ENCODE measurements at places on chromosomes 5 and 9. TPM values are rescaled to one million over a fixed set of nuclear protein-coding genes. Genes with fewer than 3 reads are reported as not detected.

The INSL6 gene
- total RNA-seq: not detected

The SLC6A19 gene
- total RNA-seq: 0.09 TPM

The CYLC2 gene
- total RNA-seq: not detected

The IL3 gene
- not detected for total RNA-seq

The LRRC14B gene
- not detected for total RNA-seq

The ABCA2 gene
- 79.1 TPM for total RNA-seq

The SLC27A6 gene
- total RNA-seq: 25.3 TPM

The PCDHGA9 gene
- 3.9 TPM for total RNA-seq

The ACTBL2 gene
- total RNA-seq: not detected

The KCNN2 gene
- 15.3 TPM for total RNA-seq

The PTGS1 gene
- 4.6 TPM for total RNA-seq

DNA sequence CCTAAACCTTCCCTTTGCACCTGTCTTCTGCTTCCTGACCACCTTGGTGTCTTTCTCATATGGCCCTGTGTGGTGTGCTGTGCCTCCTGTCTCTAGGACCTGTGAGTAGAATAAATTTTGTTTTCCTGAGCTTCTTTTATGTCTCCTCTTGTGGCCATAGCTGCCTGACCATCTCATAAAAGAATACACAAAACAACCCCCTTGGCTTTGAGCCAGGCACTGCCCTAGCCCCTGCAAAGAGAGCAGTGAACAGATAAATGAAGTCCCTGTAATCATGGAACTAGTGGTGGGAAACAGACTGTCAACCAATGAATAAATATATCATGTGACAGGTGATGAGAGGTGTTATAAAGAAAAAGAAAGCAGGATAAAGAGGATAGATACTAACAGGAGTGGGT is 485.1 kb downstream of the CSNK1G3 start:
- DNase-seq: no peak

GRCh38 chr9:99040251-99040900 is 64.5 kb upstream of the TGFBR1 start:
- DNase-seq: no peak

DNA sequence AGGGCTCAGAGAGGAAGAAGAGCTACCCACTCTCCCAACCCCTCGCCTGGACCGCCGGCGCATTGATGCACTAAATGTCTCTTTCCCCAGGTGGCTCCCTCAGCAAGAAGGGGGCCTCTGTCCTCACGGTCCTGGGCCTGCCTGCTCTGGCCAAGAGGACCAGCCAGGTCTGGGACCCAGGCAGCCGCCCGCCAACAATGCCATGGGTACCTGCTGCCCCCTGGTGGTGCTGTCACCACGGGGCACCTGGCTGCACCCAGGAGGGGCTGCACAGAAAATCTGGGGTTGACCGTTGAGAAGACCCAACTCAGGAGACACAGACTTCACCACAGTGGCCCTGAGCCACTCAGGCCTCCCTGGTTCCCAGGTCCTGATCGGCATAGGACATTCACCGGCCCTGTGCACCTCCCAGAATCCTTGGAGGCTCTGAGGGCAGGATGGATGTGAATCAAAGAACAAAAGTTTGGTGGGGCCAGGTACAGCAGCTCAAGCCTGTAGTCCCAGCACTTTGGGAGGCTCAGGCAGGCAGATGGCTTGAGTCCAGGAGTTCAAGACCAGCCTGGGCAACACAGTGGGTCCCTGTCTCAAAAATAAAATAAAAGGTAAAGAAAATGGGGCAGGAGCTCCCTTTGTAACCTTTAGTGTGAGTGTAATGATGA is 2.4 kb upstream of the VAV2 start:
- DNase-seq: peak; percentile 64

DNA sequence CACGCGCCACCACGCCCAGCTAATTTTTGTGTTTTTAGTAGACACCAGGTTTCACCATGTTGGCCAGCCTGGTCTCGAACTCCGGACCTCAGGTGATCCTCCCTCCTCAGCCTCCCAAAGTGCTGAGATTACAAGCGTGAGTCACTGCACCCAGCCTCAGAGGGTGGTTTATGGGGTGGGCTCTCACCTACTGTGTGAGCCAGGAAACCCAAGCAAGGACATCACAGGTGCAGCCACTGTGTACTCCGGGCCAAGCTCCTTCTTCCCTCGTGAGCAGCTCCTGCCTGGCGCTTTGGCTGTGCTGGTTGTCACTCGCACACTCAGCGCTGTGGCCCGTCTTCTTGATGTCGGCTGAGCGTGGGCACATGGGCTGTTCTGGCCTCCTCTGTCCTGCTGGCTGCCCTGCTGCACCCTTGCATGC is 70.1 kb downstream of the WNK2 start:
- no peak for DNase-seq

- DNase-seq: no peak
These were observed 294.6 kb downstream of the ANXA1 start for GRCh38 chr9:73446306-73446705.

GRCh38 chr5:73591698-73592501 is 26.4 kb downstream of the UTP15 start:
- no peak for DNase-seq

- DNase-seq: no peak
These were observed 59.0 kb upstream of the PDE8B start for GRCh38 chr5:77151501-77151900.

- no peak for DNase-seq
These were observed 388.4 kb upstream of the PTGER4 start for GRCh38 chr5:40291338-40291737.

DNA sequence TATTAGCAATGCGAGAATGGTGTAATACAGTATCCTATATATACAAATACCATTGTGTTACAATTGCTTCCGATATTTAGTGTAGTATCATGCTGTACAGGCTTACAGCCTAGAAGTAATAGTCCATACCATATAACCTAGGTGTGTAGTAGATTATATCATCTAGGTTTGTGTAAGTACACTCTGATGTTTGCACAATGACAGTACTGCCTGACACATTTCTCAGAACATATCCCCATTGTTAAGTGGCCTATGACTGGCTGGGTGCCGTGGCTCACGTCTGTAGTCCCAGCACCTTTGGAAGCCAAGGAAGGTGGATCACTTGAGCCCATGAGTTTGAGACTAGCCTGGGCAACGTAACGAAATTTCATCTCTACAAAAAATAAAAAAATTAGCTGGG is 124.6 kb downstream of the PAM start:
- DNase-seq: no peak

- no peak for DNase-seq
These were observed 139.7 kb upstream of the PCA3 start for GRCh38 chr9:76624391-76625048.

- DNase-seq: no peak
These were observed 57.4 kb upstream of the PTCH1 start for GRCh38 chr9:95574176-95574575.

- DNase-seq: no peak
These were observed 19.8 kb downstream of the MLANA start for GRCh38 chr9:5910413-5911057.

DNA sequence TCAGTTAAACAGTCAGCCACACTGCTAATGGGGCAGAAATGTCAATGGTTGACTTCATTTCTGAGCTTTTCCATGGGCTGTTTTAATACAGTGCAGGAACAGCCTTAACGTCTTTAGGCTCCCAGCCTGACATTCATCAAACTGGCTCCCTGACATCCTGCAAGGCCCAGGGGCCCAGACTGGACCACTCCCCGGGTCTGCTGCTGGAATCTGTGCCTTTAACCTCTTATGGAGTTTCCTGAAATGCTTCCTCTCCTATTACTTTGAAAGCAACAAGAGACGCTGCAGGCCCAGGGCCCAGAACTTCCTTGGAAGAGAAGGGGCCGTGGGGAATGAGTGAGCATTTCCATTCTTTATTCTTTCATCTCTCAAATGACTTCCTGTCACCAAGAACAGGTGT is 216.8 kb upstream of the PANK3 start:
- no peak for DNase-seq

GRCh38 chr5:37838933-37839341 is 904 bp downstream of the GDNF start:
- no peak for DNase-seq

DNA sequence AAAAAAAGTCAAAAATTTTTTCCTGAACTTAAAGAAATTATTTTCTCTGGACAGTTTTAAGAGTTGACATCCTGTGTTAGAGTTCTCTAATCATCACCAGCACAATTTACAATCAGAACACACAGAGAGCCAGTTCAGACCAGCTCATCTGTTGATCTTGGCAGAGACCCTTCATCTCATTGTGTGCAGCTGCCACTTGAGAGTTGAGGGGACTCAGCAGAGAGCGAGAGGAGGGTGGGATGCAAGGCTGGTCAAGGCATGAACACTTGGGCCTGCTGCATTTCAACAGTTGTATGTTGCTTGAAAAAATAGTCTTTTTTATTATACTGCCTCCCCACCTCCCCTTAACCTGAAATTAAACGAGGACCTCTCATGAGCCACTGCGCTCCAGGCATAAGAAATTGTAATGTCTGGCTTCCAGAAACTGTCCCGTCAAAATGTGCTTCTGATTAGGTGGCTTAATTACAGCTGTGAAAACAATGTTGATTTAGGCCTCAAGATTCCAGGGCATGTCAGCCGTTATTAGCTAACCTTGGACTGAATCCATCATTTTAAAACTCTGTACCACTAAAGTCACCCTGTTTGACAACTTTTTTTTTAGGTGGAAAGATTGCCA is 383.6 kb downstream of the CCDC171 start:
- no peak for DNase-seq

DNA sequence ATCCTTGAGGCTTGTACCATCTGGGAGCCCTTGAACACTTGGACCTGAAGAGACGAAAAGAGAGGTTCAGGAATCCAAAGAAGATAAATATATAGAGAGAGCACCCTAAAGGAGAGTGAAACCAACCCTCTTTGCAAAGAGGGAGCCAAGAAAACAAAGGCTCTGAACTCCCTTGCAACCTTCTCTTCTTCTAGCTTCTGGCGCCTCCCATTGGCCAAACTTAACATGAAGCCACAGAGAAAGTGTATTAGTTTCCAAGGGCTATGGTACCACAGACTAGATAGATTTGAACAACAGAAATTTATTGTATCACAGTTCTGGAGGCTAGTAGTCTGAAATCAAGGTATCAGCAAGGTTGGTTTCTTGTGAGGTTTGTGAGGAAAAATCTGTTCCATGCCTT is 175.1 kb downstream of the HCN1 start:
- DNase-seq: no peak

DNA sequence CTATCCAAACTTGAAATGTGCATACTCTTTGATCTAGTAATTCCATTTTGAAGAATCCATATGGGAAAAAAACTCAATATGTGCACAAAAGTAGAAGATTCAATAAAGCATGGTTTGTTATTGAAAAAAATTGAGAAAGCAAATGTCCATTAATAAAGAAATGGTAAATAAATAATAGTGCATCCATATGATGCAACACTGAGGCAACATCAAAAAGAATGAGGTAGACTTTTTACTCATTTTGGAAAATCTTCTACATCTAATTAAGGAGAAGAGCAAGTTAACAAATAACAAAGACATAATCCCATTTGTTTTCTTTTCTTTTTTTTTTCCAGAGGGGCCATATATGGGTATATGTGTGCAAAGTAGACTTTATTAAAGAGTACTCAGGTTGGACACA is 52.5 kb upstream of the FST start:
- no peak for DNase-seq

GRCh38 chr9:90974016-90974415 is 172.4 kb downstream of the SYK start:
- DNase-seq: no peak

GRCh38 chr9:138043061-138043410 is 165.5 kb downstream of the CACNA1B start:
- no peak for DNase-seq

Measured in prostate gland (tissue), 2 donors.